ENCODE measurements at places on chromosomes 5 and 9.

GRCh38 chr9:133715866-133716563 is 22.1 kb downstream of the SARDH start:
- DNase-seq, result no peak

GRCh38 chr5:68365889-68366288 is 150.3 kb downstream of the PIK3R1 start:
- DNase-seq, result no peak

GRCh38 chr9:127018935-127019334 is 103.5 kb downstream of the ANGPTL2 start:
- DNase-seq, result no peak

DNA sequence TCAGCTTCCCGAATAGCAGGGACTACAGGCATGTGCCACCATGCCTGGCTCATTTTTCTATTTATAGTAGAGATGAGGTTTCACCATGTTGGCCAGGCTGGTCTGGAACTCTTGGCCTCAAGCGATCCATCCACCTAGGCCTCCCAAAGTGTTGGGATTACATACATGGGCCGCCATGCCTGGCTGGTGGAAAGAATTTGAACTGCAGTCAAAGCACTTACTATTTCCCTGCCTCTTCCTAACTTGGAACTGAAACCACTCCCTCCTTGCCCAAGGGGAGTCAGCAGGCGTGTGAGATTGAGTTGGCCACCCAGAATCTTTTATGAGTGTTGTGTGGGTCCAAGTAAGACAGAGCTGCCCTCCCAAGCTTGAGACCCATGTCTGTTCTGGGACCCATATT is 86.1 kb upstream of the PTPN3 start:
- DNase-seq, result peak; percentile 7

DNA sequence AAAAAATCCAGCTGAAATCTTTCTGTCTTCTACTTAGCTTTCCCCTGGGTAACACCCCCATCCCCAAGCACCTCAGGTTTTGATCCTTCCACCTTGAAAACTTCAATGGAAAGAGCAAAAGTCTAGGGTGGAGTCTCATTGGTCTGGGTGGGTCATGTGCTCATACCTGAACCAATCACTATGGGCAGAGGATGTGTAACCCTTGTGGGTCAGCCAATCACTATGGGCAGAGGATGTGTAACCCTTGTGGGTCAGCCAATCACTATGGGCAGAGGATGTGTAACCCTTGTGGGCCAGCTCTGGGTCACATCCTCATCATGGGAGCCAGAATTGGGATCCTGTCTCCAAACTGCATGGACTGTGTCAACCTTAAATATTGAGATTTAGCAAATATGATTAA is 18.5 kb downstream of the NAIF1 start:
- DNase-seq, result no peak

DNA sequence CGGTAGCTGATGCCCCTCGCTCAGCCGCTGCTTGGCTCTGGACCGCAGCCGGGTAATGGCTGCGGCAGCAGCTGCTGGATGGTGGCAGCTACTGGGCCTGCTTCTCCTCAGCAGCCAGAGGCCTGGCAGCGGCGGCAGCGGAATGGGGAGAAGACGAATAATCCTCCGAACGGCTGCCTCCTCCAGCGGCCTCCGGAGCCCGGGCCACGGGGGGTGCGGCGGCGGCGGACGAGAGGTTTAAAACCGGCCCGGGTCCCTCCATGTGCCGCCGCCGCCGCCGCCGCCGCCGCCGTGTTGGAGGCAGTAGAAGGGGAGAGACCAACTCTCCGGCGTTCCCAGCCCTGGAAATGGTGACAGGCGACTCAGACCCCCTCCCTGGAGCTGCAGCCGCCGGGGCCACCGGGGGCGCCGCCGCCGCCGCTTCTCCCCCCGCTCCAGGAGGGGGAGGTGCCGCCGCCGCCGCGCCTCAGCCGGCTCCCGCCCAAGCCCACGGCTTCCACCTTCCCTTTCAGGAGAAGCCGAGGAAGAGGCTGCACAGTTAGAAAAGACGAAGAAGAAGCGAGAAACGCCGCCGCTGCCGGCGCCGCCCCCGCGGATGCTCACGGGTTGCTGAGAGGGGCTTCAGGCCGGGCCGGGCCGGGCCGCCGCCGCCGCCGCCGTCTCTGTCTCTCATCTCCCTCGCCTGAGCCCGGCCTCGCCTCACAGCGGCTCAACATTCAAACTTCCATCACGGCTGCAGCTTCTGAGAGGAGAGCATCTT is 118.4 kb upstream of the PRSS3 start:
- no peak for DNase-seq

DNA sequence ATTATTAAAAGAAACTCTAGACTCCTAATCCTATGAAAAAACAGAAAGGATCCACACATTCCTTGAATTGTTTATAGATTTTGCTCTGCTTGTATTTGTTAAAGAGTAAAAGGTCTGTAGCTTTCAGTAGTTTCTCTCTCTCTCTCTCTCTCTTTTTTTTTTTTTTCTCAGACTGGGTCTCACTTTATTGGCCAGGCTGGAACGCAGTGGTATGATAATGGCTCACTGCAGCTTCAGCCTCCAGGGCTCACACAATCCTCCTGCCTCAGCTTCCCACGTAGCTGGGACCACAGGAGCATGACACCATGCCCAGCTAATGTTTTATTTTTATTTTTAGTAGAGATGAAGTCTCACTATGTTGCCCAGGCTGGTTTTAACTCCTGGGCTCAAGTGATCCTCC is 9.3 kb downstream of the UGT3A2 start:
- DNase-seq, result no peak

DNA sequence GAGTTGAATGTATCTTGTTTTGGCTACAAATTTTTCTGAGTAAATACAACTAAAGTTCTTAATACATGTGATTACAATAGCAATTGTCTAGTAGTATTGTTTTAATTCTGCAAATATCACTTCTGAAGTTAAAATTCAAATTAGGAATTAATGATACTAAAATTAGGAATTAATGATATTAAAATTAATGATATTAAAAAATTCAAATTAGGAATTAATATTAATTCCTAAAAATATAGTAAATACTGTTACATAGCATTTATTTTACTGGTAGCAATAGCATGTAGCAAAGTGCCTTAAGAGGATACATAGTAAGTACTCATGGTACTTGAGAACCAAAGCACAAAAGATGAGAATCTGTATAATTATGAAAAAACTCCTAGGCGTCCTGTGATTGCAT is 136.2 kb downstream of the DMXL1 start:
- no peak for DNase-seq

- DNase-seq, result peak; percentile 70
Measured at GRCh38 chr5:94618029-94618492, 343 bp downstream of the KIAA0825 start.

GRCh38 chr5:33400675-33401074 is 40.1 kb upstream of the TARS1 start:
- no peak for DNase-seq

DNA sequence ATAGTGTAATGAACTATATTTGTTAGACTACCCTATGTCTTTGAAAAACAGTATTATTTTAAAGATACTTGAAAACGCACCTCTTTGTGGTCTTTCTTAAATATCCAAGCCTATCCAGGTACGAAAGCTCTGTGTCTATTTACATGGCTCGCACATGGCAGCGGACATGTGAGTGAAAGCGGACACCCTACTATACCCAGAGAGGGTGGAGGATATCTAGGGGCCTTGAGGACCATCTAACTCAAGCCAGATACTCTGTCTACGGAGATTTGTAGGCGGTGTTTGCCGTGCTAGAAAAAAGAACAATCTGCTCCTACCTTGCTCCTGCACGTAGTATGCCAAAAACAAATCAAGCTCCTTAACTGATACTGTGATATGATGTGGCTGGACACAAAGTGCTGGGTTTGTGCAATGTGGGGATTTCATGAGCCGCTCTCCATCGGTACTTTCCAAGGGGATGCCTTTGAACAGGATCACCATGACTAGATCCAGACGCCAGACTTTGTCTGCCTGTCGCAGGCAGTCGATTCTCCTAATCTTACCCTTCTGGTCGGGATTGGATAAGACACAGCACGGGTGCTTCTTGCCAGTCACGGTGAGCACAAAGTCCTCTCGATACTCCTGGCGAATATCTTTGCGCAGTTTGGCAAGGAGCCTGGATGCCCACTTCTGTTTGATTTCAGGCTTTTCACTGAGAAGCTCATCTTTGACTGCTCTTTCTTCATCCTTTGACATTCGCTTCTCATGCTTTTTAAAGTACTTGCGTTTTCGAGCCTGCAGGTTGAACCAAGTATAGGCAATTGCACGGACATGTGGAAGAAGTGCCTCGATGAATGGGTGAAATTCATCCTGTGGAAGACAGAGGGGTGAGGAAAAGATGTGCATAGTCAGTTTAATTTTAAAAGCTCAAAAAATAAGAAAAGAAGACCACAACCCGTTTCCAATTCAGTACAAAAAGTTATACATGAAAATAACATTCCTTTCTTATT is 7.0 kb downstream of the NFIB start:
- no peak for DNase-seq

DNA sequence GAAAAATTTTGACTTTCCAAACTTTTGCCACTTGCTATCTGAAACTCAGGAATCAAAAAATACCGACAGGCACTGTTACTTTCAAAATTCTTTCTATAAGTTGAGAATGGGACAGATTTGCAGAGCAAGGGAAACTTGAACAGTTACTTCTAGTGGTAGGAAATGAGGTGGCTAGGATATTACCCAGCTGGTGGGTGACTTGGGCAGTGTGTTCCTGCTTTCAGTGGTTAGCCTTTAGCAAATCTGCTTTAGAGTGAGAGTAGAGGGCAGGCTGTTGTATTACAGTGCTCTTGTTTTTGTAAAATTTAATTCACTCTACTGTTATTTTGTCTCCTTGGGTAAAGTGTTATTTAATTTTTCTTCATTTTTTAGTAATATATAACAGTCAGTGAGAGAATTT is 40.2 kb upstream of the ROPN1L start:
- DNase-seq, result no peak

- DNase-seq, result no peak
Measured at GRCh38 chr5:57664700-57665099, 182.1 kb upstream of the ACTBL2 start.

DNA sequence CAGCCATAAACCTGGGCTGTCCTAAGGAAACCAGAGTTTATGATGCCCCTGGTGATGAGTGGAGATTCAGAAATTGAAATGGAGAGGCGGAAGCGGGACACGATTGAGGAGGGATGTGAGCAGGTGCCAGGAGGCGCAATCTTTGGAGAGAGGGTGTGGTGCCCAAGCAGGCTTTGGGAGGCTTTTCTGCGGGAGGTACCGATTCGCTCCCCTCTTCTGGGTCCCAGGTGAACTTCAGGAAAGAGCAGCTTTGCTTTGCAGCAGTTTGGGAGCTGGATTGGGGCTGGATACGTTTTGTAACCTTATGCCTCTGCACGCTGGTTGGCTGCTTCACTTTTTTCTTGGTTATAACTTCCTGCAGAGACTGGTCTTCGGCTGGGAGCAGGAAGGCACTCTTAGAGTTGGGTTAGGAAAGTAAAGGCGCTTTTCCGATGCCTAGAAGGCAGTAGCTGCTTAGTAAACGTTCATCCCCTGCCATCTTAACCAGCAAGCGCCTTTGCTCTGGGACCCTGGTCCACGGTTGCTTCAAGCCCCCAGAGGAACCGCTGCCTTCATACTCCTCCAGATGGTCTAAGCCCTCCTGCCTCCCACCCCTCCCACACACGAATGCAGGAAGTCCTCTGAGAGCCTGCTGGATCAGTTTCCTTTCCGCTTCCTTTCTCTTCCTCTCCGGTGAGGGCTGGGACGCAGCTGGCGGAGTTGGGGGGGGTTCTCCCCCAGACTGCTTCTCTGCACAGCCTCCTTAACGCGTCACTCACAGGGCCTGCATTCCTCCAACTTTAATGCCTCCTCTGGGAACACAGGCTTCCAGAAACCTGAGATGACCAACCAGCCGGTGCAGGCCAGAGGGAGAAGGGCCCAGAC is 15.2 kb upstream of the NEK6 start:
- no peak for DNase-seq

DNA sequence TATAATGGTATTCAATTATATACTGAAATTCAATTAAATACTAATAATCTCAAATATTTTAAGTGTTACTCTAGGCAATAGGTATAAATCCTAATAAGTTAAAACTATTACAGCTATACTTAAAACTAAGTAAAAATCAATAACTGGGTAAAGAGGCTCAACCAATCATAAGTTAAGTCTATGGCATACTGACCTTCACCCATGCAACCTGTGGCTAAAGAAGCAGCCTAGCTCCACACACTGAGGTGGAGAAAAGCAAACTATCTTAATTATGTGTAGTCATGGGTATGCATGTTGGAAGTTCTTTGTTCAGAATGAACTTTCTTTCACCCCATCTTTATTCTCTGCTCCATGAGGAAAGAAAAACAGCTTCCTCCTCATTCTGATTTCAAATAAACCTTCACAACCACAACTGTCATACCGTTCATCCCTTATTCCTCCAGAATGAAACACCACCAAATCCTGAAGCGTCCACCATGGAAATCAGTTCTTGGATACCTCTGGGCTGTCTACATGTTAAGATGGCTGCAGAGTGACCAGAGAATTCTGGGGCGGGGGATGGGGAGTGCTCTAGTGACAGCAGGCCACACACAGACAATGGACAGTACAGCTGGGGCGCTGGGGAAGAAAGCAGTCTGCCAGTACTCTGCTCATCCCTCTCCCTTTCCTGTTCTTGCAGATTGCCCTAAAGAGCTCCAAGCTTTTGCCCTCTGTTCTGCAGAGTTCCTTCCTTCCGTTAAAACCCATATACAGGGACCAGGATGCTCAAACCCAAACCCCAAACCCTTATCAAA is 62.3 kb downstream of the RIGI start:
- DNase-seq, result no peak

GRCh38 chr9:98556511-98556910 is 152.2 kb downstream of the GABBR2 start:
- no peak for DNase-seq

- no peak for DNase-seq
Measured at GRCh38 chr5:83657807-83658525, 62.7 kb downstream of the HAPLN1 start.

GRCh38 chr9:26228273-26228672 is 550.0 kb upstream of the TUSC1 start:
- no peak for DNase-seq

DNA sequence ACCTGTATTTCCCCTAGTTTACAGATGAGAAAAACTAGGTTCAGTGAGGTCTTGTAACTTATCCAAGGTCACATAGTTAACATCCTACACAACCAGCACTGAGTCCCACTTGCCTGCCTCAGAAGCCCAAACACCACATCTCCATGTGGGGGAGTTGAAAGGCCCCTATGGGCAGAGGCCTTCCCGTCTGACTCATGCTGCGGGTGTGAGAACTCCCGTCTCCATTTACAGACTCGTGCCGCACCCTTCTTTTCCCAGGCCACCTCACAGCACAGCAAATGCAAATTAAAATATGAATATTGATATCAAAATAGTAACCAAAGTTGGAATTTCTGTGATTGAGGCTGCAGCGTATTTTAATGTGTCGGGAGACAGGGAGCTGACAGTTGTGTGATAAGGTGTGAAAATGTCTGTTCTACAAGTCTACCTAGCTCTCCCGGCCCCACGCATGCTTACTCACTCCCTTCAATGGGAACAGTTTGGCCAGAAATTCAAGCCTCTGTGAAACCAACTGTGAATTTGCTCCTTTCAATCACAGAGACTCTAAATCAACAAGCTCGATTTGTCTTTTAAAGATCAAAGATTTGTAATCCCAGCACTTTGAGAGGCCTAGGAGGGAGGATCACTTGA is 90.1 kb downstream of the CRB2 start:
- no peak for DNase-seq

GRCh38 chr5:117266280-117266679 is 691.7 kb upstream of the SEMA6A start:
- DNase-seq, result no peak
